ENCODE measurements at places on chromosomes 6 and 20.

GRCh38 chr20:58832457-58832856, 18.2 kb downstream of the GNAS-AS1 start:
- ATAC-seq = no peak

DNA sequence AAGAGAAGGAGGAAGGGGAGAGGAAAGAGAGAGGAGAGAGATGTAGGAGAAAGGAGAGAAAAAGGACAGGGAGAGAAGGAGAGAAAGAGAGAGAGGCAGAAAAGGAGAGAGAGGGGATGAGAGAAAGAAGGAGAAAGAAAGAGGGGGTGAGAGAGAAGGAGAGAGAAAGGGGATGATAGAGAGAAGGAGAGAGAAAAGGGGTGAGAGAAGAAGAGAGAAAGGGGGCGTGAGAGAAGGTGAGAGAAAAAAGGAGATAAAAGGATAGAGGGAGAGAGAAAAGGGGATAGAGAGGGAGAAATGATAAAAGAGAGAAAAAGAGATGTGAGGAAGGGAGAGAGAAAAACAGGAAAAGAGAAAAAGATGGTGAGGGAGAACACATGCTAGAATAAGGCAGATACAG, 933.4 kb downstream of the KIF16B start:
- ATAC-seq = no peak

- no peak for ATAC-seq
Observed at GRCh38 chr6:38354037-38354381, 285.7 kb downstream of the BTBD9 start.

- peak; percentile 94 for ATAC-seq
Observed at GRCh38 chr6:4280707-4281106, 145.3 kb upstream of the ECI2 start.

DNA sequence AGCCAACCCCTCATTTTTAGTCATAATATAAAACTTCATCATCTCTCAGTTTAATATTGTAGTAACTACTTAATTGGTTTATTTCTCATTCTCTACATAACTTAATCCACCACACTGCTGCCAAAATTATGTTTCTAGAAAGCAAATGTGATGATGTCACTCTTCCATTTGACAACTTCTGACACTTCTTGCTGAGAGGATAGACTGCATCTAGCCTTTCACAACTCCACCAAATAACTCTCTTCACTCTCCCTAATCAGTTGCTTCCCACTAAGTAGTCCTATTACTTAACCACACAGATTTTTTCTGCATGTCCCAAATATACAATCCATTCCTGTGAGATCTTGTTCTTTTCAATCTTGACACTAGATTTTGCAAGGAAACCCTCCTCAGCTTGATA, 951.3 kb downstream of the EPHA7 start:
- no peak for ATAC-seq

- 0 out of 3 replicates have a peak, but pooled peaks have one; percentile 17 for ATAC-seq
Observed at GRCh38 chr6:17276766-17277165, 4.4 kb upstream of the RBM24 start.

GRCh38 chr6:16591396-16592222, 169.7 kb downstream of the ATXN1 start:
- ATAC-seq = no peak

DNA sequence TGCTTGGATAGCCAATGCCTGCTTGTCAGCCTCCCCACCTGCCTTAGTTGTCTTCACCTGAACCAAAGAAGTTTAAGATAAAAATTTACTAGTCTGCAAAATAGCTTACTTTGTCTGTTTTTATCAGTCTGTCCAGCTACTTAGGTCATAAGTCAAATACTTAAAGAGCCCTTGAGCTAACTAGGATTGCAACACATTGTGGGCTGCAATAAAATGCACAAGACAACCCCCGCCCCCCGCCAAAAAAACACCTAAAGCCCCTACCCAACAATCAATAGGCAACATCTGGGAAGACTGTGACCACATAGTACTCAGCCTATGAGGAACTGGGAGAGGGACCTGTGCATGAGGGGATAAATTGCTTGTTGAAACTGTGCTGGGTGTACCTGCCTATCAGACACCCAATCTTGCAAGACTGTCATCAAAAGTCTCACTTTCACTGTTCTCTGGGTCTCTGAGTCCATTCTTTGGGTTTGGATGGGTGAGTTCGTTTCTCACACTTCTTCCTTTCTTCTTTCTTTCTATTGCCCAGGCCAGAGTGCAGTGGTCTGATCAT, 27.3 kb upstream of the ABCC10 start:
- ATAC-seq = no peak

DNA sequence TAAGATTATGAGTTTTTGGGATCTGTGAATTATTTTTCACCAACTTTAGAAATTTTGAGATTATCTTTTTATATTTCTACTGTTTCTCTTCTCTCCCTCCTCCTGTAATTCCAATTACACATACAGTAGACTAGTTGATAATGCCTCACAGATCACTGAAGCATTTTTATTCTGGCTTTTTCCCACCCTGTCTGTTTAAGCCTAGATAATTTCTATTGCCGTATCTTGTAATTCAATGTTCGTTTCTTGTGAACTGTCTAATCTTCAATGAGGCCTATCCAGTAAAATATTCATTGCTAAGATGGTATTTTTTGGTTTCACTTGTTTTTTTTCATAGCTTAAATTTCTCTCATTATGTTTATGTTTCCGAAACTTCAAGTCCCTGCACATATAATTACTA, 12.0 kb downstream of the MDN1 start:
- ATAC-seq = no peak

GRCh38 chr6:149043476-149044130, 273.9 kb upstream of the TAB2 start:
- ATAC-seq = peak; percentile 83

GRCh38 chr6:113809826-113810225, 47.3 kb upstream of the MARCKS start:
- ATAC-seq = no peak

DNA sequence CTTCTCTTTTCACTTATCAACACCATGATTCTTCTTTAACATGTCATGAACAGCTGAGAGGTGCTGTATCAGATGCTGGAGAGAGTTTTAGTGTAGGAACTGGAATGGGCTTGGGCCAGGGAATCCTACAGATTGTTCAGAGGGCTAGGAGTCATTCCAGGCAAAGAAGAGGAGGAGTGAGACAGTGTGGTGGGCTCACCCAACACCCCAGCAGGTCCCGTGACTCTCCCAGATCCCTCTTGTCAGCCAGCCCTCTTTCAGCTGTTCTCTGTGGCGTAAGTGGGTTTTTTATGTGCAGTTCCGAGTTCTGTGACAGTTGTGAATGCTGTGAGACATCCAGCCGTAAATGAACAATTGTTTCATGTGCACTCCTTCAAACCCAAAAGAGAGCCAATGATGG, 31.4 kb upstream of the CEP162 start:
- no peak for ATAC-seq

DNA sequence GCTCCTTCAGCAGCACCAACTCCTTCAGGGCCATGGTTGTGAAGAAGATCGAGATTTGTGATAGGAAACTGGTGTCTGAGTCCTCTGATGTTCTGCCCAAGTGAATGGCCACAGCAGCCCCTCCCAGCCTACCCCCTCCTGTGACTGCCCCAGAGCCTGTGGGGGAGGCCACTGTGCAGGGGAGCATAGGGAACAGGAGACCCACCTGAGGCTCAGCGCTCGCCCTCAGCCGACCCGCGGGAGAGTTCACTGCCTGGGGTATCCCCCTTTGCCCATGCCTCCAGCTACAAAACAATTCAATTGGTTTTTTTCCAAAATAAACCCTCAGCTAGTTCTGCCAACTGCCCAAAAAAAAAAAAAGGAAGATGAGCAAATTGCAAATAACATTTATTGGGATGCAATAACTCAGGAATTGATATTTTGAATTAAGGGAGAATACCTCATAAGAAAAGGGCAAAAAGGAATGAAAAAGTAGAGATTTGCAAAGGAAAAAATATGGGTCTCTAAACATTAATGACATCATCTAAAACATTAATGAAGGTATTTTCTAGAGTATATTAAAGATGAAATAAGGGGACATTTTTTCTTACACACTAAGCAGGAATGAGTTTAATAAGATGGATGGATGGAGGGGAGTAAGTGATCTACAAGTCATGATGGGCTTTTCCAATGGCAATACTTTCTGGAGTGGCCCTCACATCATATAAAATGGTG, 46.1 kb downstream of the KIAA0319 start:
- no peak for ATAC-seq

DNA sequence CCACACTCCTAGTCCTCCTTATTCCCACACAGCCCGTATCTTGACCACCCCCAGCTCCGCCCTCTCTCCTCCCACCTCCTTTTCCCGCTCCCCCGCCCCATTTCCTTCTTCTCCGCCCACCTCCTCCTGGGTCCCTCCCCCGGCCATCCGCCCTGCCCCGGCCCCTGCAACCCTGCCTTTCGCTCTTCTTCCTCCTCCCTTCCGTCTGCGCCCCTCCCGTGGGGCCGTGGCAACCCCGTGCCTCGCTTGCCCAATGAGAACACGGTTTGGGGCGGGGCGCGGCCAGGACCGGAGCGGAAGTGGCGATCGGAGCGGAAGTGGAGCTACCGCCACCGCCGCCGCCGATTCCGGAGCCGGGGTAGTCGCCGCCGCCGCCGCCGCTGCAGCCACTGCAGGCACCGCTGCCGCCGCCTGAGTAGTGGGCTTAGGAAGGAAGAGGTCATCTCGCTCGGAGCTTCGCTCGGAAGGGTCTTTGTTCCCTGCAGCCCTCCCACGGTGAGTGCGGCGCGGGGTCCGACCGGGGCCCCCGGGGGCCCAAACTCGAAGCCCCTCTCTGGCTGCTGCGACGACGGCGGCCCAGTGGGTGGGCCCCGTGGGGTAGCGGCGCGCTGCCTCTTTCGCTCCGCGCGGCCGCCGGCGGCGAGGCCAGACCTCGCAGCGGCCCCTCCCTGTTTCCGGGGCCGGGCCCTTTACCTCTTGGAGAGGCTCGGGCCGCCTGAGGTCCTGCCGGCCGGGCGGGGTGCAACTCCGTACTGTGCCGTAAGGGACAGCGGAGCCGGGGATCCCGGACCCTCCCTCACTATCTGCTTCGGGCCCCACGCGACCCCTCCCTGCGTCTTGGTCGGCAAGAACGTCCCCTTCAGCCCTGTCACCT, at the start of gene YWHAB:
YWHAB (plus strand) TSS at position 314 of the 874 bp plus-strand sequence. CDS start 15,829 bp downstream, outside the sequence.
- ATAC-seq = peak; percentile 99

- ATAC-seq = peak; percentile 89
Observed at GRCh38 chr6:25053875-25054371, 118.2 kb upstream of the RIPOR2 start.

DNA sequence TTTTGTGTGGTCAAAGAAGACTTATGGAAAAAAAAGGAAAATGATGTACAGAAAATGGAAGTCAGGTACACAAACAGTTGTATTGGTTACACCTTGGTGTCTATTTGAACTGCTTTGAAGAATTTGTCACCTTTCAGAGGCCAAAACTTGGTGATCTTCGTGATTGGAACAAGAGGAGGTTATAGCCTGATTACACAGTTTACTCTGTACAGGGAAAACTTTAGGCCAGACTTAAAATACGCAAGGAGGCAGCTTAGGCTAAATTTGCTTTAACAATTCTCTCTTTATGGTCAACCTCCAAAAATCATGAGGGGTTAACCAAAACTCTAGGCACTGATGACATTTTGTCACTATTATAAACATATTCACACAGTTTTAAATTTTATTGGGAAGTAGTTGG, 353.7 kb downstream of the PRKN start:
- ATAC-seq = no peak

DNA sequence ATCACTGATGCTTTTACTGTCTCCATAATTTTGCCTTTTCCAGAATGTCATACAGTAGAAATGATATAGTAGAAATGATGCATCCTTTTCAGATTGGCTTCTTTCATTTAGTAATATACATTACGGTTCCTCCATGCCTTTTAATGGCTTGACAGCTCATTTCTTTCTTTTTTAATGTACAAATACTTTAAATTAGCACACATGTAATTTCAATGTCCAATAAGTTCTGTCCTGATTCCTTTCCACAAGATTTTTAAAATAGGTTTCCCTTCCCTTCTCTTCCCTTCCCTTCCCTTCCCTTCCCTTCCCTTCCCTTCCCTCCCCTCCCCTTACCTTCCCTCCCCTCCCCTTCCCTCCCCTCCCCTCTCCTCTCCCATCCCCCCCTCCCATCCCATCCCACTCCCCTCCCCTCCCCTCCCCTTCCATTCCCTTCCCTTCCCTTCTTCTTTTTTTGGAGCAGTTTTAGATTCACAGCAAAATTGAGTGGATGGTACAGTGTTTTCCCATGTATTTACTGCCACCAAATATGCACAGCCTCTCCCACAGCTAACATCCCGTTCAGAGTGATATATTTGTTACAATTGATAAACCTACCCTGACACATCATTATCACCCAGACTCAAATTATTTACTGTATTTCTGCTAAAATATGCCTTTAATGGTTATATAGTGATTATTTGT, 398.8 kb downstream of the RNF144B start:
- ATAC-seq = no peak

DNA sequence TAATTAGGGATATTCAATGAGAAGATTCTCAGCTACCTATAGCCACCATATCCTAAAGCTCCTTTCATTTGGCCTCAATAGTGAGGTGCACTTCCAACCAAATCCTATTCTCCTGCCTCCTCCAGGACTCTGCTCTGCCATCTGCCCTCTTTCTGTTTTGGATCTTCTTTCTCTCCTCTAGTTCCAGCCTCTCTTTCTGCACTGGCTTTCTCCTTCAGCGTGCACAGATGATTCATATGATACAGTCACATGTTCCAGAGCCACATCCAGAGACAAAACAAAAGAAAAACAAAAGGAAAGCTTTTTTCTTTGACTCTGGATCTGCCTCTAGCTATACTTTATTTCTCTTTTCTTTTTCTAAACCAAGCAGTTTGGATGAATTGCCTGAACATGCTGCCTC, 531.9 kb upstream of the MAN1A1 start:
- ATAC-seq = peak; percentile 71

- ATAC-seq = no peak
Observed at GRCh38 chr6:42751055-42751454, 5.2 kb upstream of the TBCC start.

GRCh38 chr6:77292564-77293546, 170.4 kb downstream of the HTR1B start:
- ATAC-seq = peak; percentile 92

- ATAC-seq = peak; percentile 59
Observed at GRCh38 chr6:30818391-30818841, 65.9 kb upstream of the DDR1 start.

- ATAC-seq = no peak
Observed at GRCh38 chr6:109322825-109323224, 59.4 kb downstream of the CD164 start.

GRCh38 chr20:15882553-15882952, 690.7 kb downstream of the KIF16B start:
- no peak for ATAC-seq

- no peak for ATAC-seq
Observed at GRCh38 chr6:89209457-89209856, 7.7 kb downstream of the GABRR1 start.

- no peak for ATAC-seq
Observed at GRCh38 chr6:139256087-139256486, 35.7 kb downstream of the TXLNB start.

GRCh38 chr6:63683071-63683603, 47.5 kb downstream of the PHF3 start:
- no peak for ATAC-seq

DNA sequence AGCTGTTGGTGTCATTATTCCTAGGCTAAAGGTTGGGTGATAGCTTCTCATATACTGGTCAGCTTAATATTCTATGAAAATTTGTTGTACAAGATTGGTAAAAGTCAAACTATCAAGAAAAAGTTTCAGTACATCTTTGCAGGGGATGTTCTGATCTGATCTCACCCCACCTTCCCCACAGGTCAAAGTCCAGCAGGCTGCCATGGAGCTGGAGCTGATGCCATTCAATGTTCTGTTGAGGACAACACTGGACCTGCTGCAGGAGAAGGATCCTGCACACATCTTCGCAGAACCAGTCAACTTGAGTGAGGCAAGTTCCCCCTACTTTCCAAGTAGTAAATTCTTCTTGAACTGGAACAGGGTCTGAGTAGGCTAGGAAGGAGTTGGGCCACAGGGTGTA, 13.1 kb downstream of the BRPF3 start:
- no peak for ATAC-seq

- no peak for ATAC-seq
Observed at GRCh38 chr6:75516757-75517156, 23.2 kb upstream of the FILIP1 start.

Measured in SK-N-SH treated with all-trans-retinoic acid at 6 μM for 48 hours (cell line).